ENCODE measurements at places on chromosomes 3 and 15.
A peak's percentile ranks its signal among the peaks of the same experiment; 100 is the strongest.

DNA sequence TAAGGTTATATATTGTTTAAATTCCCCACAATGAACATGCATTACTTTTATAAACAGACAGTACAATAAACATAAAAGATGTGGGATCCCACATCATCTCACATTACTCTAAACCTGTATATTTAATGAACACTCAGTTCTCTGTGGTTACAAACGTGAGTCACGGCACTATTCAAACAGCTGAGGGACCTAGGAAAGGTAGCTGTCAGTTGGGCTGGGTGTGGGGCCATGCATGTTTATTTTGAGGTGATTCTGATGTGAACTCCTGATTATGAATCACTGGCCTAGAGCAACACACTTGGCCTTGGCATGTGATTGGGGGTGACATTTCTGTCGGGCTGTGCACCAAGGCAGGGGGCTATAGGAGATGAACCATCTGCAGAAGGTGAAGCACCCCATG, 147.6 kb upstream of the HACD2 start:
- no peak for DNase-seq

DNA sequence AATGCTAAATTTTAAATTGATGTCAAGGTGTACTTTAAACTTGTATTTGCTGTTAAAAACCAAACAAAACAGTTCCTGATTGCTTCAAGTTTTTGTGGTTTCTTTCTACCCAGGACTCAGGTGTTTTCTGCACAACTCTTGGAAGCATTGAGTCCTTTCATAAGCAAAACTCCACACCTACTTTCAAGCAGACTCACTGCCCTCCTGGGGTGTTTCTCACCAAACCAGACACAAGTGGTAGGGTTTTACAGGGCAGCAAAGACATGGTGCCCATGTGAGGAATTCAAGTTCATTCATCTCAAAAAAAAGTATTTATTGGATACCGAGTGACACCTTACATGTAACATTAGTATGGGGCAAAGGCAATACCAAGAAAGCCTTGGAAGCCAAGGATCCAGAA, 146.7 kb upstream of the BNIP2 start:
- no peak for DNase-seq

- no peak for DNase-seq
These were observed 22.4 kb downstream of the ISG20 start for GRCh38 chr15:88661041-88661700.

DNA sequence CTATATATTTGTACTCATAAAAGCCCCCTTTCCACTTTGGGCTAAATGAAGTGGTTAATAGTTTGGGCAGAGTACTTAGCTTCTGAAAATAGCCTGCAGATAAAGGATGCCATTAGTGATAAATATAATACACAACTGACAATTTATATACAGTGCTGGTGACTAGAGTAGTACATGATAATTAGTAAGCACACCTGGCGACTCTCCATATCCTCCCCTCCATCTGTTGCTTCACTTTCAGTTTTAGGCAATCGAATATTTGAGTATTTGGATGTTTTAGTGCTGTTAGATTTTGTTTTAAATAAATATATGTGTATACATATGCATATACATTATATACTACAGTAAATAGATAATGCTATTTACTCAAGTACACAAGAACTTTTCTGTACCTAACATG, 35.9 kb upstream of the CHMP2B start:
- no peak for DNase-seq

GRCh38 chr3:170033489-170033888, 4.3 kb upstream of the GPR160 start:
- DNase-seq, result peak; percentile 2

GRCh38 chr3:33758864-33759263, 39.6 kb upstream of the PDCD6IP start:
- no peak for DNase-seq

DNA sequence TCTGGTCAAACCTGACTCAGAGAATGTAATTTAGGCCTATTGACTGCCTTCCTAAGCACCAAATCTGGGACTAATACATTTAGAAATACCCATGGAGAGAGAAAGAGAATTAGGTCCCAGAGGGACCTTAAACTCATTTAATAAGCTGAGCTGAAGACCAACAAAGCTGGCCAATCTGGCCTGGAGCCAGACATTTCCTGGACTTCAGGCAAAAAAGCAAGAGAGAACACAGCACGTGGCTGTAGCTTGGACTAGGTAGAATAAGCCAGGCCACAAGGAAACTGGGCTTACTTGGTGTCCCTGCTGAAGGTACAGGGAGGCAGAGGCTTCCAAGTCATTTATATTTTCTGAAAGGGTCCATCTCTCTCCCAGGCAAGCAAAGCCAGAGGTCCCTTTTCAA, 88.1 kb downstream of the RTP4 start:
- DNase-seq, result no peak

DNA sequence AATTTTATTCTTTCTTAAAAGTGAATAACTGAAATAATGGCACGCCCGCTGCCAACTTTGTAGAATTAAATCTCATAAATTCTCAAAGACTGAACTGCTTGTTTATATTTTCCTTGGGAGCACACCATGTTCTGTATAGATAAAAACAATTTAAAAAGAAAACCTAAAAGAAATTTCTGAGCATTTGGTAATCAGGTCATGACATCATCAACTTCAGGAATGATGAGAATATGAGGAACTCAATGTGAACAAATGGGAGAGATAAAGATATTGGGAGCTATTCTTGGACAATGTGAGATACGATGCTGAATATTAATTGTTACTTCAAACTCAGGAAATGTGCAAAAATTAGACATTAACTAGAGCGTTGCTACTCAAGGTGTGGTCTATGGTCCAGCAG, 10.0 kb upstream of the VGLL3 start:
- DNase-seq, result no peak

DNA sequence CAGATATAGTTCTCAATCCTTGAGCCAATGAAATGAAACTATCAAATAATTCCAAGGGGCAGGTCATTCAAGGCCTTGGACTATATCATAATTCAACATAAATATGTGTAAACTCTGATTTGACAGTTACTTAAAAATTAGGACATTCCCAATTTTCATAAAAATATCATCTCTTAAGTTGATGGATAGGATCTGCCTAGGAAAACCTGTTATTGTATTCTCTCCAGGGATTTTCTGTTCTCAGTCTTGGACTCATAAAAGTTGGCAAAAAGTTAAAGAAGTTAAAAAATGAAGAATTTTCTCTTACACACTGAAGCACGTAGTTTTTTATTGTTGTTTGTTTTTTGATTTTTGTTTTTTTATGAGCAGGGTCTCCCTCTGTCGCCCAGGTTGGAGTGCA, 109.0 kb downstream of the TP63 start:
- DNase-seq, result no peak

DNA sequence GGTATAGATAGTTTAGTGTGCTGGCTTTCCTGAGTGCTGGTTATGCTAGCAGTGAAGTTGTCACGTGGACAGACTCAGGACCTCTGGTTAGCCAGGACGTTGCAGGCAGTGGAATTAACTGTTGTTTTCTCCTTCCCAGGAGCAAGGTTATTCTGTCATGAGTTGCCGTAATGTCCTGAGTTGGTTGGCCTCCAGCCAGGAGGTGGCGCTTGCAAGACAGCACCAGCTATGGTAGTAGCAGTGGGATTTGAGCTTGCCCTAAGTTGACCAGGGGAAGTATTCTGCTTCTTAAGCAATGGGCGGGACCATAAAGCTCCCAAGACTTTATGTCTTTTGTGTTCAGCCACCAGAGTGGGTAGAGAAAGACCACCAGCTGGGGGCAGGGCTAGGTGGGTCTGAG, 240.7 kb upstream of the DNAJC19 start:
- DNase-seq, result no peak

DNA sequence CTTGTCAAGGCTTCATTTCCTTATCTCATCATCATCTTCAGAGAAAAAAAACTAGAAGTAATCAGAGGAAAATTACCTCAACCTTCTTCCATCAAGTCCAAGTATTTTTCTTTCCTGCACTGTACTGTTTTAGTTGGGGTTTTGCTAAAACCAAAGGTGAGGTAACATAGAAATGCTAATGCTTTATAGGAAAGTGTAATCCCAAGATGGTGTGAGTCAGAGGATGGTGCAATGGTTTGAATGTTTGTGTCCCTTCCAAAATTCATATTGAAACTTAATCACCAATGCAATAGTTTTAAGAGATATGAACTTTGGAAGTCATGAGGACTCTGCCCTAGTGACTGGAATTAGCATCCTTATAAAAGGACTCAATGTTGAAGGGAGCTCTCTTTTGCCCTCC, 79.5 kb downstream of the KBTBD8 start:
- no peak for DNase-seq

- no peak for DNase-seq
These were observed 319.8 kb upstream of the UMPS start for GRCh38 chr3:124410471-124410870.

GRCh38 chr15:39455471-39455991, 125.3 kb upstream of the THBS1 start:
- no peak for DNase-seq

GRCh38 chr3:139933766-139934165, 1.2 kb upstream of the CLSTN2 start:
- DNase-seq, result no peak

- DNase-seq, result no peak
These were observed 4.2 kb downstream of the SCN10A start for GRCh38 chr3:38811822-38812221.

GRCh38 chr3:122052968-122053367, 2.2 kb upstream of the CD86 start:
- DNase-seq, result no peak

Measured in stimulated activated CD4-positive, alpha-beta T cell treated with anti-CD3 and anti-CD28 coated beads, Interleukin-15, amount 100 ng/mL, for 1 hour (primary cell).